ENCODE measurements at places on chromosomes 16 and 17.
A peak's percentile ranks its signal among the peaks of the same experiment; 100 is the strongest.

DNA sequence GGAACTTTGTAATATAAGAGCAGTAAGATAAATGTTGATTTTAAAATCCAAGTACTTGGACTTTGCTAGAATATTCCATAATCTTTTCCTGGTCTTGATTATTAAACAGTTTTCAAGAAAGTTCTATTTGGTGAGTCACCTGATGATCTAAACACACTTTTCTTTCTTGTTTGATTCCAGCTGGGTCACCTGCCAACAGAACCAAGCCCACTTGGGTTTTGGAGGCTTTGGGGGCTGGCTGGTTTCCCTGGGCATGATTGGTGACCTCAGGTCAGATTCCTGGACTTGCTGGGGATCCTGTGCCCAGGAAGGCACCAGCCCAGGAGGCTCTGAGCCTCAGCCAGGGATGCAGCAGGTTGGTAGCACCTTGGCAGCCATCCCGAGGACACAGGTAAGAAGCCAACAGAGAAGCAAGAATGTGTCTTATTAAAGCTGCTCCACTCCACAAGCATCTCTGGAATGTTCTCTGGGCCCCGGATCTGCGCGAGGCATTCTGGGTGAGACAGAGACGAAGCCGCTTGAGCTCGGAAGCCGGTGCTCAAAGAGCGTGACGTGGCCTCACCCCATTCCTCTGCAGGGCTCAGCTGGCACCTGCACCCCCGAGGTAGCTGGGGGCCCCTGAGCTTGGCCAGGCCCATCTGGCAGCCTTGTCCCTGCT is 3.1 kb upstream of the TEX19 start:
- no peak for DNase-seq

DNA sequence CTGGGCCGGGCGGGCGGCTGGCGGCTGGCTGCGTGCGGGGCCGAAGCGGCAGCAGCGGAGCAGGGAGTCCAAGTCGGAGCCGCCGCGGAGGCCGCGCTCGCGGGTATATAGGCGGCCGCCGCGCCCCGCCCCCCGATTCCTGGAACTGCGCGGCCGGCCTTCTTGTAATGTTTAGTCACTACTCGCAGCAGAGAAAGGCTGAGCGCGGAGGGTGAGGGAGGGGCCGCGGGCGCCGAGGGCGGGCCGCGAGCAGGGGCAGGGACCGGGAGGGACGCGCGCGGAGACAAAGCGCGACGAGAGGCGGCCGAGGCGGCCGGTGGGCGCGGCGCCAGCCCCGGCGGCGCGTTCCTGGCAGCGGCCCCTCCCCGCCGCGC is at the start of gene SOCS3:
Gene SOCS3 (minus strand): TSS at position 81 of the 374 bp plus-strand sequence. CDS start 982 bp downstream, outside the sequence.
- DNase-seq, result peak; percentile 98

DNA sequence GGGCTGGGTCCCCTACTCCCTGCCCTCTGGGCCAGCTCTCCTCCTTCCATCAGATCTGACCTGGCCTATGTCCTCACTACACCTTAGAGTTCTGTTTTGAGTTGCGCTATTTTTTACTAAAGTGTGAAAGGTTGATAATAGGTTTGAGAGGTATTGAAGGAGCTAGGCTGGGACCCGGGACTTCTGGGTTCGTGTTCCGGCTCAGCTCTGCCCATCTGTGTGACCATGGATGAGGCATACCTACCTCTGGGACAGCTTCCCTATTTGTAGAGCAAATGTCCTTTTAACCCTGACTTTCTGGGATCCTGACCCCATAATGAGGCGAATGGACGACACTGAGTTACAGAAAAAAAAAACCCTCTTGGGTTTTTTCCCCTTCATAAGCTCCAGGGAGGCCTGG is 36.0 kb downstream of the IL21R start:
- no peak for DNase-seq

- no peak for DNase-seq
These were observed 22.5 kb downstream of the ATPAF2 start for GRCh38 chr17:18016426-18016825.

GRCh38 chr17:50051606-50052005 is 4.3 kb upstream of the ITGA3 start:
- DNase-seq, result no peak

DNA sequence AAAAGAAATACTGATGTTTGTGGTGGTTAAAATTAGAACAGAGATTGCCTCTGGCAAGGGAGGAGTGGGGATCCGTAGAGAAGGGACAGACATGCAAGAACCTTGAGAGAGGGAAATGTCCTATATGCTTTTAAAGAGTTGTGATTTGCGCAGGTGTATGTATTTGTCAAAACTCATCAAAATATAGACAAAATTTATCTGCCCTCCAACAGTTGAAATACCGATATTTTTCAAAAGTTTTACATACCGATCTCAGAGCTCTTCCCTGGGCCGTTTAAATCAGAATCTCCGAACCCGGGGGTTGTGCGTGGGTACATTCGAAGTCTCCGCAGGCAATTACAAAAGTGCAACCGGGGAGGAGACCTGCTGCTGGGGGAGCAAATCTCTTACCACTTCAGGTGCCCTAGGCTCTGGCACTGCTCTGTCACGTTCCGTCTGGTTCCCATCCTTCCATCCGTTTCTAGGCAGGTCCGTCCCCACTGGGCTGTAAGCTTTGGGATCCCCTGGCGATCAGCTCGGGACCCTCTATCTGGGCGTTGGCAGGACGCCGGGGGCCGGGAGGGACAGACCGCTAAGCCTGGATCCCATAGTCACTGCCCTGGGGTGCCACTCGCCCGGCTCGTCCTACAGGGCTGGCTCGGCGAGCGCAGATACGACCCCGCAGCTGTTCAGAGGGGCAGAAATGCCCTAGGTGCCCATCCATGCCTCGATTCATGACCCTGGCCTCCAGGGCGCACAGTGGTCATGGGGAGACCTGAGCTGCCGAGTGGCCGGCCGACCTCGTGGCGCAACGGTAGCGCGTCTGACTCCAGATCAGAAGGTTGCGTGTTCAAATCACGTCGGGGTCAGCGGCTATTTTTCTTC is 4.2 kb downstream of the BORCS6 start:
- DNase-seq, result peak; percentile 93

GRCh38 chr17:56912105-56912999 is 1.5 kb downstream of the TRIM25 start:
- no peak for DNase-seq

All from CD4-positive, alpha-beta T cell treated with Interleukin-21 for 1 hour (primary cell).